Germinal center (tissue), 1 donor: ENCODE measurements at places on chromosomes 5 and 9.
A peak's percentile ranks its signal among the peaks of the same experiment; 100 is the strongest.

- DNase-seq: no peak
Observed at GRCh38 chr9:109745335-109746283, 34.4 kb upstream of the PALM2AKAP2 start.

- no peak for DNase-seq
Observed at GRCh38 chr9:75885652-75886051, 4.8 kb upstream of the PCSK5 start.

GRCh38 chr5:153498516-153498915 is 8.0 kb downstream of the GRIA1 start:
- no peak for DNase-seq

DNA sequence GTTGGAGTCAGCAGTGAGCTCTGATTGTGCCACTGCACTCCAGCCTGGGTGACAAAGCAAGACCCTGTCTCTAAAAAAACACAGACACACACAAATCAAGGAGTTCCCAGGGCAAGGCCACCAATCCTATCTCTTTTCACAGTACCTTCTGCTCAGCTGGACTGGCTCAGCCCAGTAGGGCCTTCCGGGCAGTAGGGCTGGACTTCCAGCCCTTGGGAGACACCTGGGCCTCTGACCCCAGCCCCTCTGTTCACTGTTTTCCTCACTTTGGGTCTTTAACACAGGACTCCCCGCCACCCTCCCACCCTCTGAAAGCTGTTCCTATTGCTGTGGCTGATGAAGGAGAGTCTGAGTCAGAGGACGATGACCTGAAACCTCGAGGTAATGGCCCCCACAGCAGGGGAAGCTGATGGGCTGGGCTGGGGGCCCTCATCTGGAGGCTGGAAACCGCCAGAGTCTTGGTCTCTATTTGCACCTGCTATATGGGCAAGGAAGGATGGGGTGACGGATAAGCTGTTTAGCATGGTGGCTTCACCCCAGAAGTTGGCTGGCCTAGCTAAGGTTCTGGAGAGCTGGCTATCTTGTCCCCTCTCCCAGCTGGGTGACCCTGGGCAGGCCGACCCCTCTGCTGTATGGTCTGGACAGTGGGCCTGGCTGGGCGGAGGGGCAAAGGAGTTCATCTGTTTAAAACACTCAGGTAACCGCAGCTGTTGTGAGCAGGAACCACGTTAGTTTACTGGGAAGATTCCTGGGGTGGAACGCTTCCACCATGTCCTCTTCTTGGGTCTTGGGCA is 25.6 kb downstream of the USP20 start:
- no peak for DNase-seq

GRCh38 chr9:103789686-103790085 is 304.4 kb upstream of the SMC2 start:
- DNase-seq: no peak

DNA sequence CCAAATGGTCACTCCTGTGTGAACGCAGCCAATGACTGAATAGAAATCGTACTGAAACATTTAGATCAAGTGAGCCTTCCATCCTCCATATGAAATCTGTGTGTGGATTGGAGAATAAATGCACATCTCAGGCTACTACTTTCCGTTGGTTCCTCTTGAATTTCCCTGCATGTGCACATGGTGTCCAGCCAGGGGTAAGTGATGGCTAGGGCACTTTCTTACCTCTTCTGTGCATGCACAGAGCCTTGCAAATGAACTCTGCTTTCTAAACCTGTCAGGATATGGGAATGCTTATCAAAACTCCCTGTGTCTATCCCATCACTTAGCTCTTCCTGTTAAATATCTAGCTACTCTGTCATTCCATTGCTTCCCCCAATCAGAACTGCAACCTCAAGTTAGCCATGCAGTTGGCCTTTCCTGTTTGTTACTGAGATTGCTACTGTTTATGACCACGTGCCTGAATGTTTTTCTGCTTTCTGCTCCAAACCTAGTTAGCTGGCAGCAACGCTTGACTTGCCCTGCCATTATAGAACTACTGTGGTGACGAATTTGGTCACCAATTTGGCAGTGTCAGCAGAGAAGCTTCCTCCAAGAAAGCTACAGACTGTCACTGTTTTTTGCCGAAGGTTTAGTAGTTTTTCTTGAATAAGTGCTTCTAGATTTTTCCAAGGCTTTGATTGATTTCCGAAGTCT is 661.6 kb downstream of the LRRC70 start:
- no peak for DNase-seq

DNA sequence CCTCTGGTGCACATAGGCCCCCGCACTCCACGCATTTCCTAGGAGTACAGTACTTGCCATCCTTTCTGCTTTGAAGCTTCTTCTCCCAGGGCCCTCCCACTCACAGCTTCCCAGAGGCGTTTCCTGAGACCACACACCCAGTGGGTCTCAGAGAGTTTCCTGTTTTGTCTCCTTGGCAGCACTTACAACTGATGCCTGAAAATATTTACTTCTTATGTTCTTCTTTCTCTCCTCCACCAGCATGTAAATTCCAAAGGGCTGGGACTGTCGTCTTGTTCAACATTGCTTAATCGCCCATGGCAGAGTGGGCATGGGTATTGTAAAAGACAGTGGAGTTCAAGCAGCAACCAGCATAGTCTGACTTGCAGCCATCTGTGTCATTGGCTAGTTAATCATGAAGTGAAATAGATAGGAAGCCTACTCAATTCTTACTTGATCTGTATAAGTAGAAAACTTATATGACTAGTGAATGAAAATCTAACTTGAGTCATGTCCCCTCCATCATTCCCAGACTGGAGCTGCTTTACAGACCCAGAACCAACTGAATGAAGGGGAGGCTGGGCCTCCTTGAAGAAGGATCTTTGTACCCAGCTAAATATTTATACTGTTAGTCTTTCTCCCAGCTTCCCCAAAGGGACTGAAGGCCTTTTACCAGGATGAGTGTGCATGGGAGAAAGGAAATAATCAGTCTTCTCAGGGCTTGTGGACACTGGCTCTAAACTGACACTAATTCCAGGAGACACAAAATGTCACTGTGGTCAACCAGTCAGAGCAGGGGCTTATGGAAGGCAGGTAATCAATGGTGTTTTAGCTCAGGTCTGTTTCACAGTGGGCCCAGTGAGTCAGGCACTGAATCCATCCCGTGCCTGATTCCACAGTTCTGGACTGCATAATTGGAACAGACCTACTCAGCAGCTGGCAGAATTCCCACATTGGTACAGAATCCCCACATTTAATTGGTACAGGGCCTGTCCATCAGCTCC is 116.4 kb downstream of the SV2C start:
- DNase-seq: no peak

DNA sequence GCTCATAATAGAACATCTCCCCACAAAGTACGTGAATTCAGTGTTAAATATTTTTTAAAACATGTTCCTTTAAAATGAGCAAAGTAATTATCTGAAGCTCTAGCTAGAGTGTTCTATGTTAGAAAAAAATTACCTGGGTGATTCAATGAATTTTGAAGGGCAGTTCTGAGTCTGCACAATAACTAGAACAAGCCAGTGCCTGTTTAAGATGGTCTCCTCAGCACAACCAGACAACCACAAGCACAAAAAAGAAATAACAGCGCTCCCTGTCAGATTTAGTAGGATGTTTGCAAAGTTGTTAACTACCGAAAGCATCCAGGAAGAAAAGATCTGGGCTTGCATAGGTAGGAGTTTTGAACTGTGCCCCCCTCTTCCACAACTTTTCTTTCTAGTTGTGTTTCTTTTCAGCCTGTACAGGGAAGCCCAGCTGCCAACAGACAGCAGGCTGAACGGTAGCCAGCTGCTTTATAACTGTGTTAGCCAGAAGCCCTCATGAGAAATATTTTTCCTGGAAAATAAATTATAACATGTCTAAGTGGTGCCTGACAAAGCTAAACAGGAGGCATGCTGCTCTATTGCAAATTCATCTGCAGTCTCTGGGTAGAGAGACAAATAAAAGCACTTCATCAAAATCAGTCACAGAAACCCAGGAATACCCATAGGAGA is 1026.9 kb downstream of the MAT2B start:
- DNase-seq: no peak

- DNase-seq: peak; percentile 66
Observed at GRCh38 chr5:177005619-177006264, 837 bp downstream of the UIMC1 start.

GRCh38 chr9:38274800-38275199 is 117.7 kb upstream of the ALDH1B1 start:
- DNase-seq: no peak

DNA sequence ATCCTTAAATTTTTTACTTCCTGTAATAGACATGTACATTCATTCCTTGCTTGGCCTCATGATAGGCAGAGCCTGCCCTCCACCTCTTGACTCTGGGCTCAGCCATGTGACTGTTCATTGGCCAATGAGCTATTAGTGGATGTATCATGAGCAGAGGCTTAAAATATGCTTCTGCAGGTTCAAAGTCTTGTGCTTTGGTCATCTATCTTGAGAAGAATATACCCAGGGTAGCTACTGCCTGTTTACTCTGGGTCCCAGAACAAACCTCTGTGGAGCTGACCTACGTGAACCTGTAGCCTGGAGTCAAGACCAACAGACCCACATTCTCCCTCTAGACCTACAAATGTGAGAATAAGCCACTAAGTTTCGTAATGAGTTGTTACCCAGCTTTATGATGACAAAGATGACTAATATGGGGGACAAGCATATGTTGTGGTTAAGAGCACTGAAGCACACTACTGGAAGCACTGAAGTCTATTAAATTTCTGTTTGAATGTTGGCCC is 244.4 kb downstream of the MAST4 start:
- no peak for DNase-seq

DNA sequence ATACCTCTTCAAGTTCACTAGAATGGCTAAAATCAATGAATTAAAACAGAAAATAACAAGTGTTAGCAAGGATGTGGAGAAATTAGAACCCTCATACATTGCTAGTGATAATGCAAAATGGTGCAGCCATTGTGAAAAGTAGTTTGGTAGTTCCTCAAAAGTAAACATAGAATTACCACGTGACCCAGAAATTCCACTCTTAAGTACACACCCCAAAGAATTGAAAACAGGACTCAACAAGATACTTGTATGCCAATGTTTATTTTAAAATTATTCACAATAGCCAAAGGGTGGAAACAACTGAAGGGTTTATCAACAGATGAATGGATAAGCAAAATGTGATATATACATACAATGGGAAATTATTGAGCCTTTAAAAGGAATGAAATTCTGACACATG is 70.3 kb downstream of the BARX1 start:
- DNase-seq: no peak

DNA sequence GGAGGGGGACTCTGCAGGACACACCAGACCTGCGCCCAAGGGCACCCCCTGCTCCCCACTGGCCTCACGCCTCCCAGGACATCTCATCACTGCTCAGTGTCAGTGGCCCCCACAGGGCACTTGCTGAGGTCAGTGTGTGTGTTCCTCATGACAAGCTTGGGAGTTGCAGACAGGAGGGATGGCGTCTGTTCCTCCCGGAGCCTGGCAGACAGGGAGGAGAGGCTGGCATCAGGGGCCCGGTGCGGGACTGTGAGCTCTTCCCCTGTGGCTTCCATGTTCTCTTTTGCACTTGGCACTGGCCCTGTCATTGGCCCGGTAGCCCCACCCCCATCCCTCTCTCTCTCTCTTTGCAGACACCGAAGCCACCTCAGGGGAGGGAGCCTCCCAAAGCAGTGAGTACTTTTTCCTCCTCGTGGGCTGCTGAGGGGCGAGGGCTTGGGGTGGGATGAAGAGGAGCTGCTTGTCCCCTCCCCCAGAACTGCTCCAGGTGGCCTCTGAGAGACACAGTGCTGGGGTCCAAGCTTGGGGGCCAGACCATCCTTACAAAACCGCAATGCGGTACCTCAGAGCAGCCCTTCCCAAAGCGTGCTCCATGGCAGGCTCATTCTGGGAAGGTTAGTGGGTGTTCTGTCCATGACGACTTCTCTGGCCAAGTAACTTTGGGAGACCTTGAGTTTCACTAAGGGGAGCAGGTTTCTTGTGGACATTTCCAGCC is 75.7 kb downstream of the AMBP start:
- no peak for DNase-seq
